ENCODE measurements at places on chromosomes 2 and 18.

- no peak for DNase-seq
These were observed 68.1 kb downstream of the DNAJC10 start for GRCh38 chr2:182784058-182784706.

DNA sequence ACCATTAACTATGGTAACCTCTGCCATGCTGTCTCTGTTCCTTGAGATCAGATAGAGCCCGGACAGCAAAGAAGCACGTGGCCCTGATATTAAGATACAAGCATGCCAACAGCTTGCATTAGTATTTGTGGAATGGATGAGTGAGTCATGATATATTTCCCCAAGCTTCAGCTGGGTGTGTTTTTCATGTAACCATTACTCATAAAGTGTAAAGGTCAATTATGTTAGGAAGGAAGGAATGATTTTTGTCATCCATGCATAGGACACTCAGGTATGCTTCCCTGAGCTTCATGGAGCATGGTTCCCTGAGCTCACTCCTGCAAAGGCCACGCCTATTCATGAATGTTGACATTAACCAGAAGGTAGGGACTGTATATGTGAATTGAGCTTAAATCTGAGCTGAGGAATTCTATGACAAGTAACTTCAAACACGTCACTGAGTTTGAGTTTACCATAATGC is 74.6 kb downstream of the ARL4C start:
- DNase-seq = no peak

- DNase-seq = no peak
These were observed 149.5 kb downstream of the CCBE1 start for GRCh38 chr18:59547581-59548182.

GRCh38 chr18:41347057-41347456 is 608.0 kb upstream of the PIK3C3 start:
- no peak for DNase-seq

DNA sequence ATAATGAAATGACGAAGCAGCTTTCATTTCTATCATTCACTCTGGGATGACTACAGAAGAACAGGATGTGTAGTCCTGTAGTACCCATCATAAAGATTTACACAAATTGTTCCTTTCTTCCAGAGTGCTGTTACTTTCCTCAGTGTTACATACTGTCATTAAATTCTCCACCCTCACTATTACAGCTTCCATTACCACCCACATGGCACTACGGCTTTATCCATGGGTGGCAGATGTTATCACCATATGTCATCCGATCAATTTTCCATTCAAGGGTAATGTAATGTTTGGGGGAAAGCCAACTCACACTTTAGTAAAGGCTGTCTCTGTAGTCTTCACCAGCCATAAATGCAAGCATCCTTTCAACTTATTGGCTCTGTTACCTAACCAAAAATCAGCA is 7.1 kb upstream of the CSRNP3 start:
- DNase-seq = no peak

- DNase-seq = no peak
These were observed 80.0 kb downstream of the AOX1 start for GRCh38 chr2:200665626-200666453.

- no peak for DNase-seq
These were observed 182.2 kb downstream of the SMAD2 start for GRCh38 chr18:47748093-47748796.
